ENCODE measurements at places on chromosomes 7 and 10.

- no peak for DNase-seq
These were observed 307.3 kb downstream of the CAMK1D start for GRCh38 chr10:12656518-12657142.

DNA sequence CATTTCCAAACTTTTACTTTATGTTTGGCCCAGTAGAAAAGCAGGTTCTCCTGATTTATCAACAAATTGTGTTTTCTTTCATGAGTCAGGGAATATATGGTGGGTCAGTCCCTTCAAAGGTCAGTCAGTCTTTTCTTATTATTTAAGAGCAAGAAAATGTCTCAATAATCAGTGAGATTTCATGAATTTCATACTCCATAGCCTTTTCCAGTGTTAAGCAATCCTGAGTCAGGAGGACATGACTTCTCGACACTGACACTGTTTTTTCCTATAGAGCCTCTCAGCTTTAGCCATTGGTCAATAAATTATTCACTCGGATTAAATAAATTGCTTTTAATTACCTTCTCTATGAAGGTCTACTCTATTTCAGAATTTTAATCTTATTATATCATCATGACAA is 334.5 kb downstream of the SORCS1 start:
- no peak for DNase-seq

DNA sequence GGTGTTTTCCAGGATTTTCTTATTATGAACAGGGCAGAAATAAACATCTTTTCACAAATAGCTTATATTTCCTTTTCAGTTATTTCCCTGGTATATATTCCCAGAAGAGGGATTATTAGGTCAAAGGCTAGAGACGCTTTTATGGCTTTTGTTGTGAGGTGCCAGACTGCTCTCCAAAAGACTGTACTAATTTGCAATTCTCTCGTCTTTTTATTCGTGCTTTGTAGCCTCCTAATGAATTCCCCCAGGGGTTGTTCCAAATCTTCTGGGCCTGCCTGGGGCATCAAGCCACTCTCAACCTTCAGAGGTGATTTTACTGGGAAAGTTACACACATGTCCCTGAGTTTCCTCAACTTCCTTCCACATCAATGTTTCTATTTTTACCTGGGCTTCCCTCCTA is 34.0 kb upstream of the R3HCC1L start:
- DNase-seq = no peak

GRCh38 chr7:628402-628763 is 98.1 kb upstream of the DNAAF5 start:
- no peak for DNase-seq

DNA sequence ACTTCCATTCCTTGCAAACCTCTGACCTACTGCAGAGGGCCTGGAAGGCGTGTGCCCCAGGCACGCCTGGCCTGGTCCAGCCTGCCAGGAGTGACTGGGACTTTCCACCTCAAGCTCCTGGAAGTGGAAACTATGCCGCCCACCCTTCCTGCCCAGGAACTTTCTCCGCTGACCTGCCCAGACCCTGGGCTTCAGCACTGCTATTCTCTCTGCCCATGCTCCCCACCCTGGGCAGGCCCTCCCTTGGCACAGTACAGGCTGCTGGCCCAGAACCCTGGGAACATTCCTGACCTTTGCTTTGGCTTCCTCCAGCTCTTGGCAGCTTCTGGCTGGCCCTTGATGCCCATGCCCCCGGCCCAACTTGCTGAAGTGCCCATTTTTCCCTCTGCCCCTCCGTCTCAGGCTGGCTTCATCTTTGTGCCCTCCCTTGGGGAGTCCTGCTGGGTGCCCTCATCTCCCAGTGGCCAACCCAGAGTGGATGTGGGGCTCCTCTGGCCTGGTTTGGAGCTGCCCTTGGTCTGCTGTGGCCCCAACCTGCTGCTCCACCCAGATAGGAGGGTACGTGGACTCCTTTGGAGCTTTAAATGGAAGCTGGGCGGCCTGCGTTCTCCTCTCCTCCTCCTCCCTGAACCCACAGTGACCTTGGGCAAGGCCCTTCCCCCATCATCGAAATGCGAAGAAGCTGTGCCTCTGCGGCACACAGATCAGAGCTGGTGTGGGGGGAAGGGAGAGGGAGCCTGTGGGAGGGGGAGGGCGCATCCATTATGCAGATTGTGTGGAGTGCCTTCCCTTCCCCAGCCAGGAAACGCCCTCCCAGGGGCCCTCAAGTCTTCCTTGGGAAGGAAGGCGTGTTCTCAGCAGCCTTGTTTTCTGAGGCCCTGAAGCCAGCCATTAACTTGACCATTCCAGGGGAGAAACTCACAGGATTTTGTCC is 3.4 kb downstream of the MMRN2 start:
- DNase-seq = no peak

DNA sequence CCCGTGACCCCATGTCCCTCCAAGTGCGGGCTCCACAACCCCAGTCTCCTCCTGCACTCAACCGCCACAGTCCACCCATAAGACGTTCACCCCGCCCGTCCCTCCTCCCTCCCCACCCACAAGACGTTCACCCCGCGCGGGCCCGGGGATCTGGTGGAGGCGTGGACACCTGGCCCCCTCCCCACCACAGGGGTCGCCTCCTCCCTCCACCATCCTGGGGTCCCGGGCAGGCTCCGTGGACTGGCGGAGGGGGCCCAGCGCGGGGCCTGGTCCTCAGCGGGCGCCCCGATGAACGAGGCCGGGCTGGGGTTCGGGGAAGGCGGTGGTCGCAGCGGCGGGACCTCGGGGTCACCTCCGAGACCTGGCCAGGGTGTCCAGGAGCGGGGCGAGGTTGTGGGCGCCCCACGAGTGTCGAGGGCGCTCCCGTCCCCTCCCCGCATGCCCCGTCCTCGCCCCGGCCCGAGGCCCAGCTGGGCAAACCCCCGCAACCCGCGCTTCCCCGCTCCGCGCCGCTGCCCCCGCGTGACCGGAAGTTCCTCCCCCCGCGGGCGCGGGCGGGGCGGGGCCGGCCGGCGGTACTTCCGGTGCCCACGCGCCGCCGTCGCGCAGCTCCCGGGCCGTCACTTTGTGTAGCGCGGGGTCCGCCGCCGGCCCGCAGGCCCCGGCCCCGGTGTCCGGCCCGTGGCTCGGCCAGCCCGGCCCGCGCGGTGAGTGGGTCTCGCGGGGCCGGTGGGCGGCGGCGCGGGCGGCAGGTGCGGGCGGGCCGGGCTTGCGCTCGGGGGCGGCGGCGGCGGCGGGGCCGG is at the start of gene ZNF316:
ZNF316 (plus strand) TSS at position 578 of the 803 bp plus-strand sequence. CDS start 5,092 bp downstream, outside the sequence.
- DNase-seq = peak; percentile 43

- no peak for DNase-seq
These were observed 718.2 kb upstream of the PCDH15 start for GRCh38 chr10:55519264-55519663.

- no peak for DNase-seq
These were observed 107.5 kb downstream of the GRB10 start for GRCh38 chr7:50674896-50675835.

- no peak for DNase-seq
These were observed 250.9 kb upstream of the MKLN1 start for GRCh38 chr7:131076711-131077181.

DNA sequence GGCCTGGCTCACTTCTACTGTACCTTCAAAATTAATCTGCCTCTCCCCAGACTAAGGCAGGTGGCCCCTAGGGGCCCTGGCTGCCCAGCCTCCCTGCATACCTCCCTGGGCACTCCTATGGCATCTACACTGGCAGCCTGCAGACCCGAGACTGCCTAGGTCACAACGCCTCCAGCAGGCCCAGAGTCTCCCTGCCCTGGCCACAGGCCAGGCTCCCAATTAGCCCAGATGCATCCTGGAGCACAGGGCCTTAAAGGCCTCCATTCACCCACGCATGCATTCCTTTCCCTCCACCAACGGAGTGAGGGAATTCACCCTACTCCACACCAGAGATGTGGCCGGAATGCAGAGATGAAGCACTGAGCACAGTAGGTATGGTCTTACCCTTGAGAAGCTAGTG is 1.9 kb downstream of the CHAT start:
- DNase-seq = no peak

Measured in activated CD4-positive, alpha-beta T cell treated with anti-CD3 and anti-CD28 coated beads, Interleukin-2, amount 50 U/mL, for 1 hour (primary cell).